CD4-positive, alpha-beta memory T cell (primary cell): ENCODE measurements at places on chromosomes 3 and 15. TPM values are rescaled to one million over a fixed set of nuclear protein-coding genes. Genes with fewer than 3 reads are reported as not detected.

DNA sequence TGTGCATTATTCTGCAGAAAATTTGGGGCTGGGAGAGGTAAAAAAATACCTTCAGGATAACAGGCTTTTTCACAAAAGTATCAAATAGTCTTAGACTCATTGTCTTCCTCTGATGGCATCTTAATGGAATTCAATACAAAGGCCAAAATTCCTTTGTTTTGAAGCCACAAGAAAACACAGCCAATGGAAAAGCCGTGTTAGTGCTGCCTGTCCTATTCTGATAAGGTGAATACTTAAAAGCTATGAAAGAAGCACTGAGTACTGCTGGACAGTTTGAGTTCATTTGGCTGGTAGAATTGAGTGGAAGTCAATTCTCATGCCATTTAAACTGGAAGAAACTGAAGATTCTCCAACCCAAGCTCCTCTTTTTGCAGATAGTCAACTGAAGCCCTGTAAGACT, 395.3 kb upstream of the TPRG1 start:
- no peak overlapping the region for H3K4me3 ChIP-seq
- H3K4me1 ChIP-seq: no peaks in the 10 kb centered on the region
- H3K27me3 ChIP-seq: no peaks in the 10 kb centered on the region
- no peak for DNase-seq

GRCh38 chr3:101381809-101382208, 61.4 kb upstream of the IMPG2 start:
- H3K36me3 ChIP-seq: no peaks in the 10 kb centered on the region
- DNase-seq: peak; percentile 40
- H3K4me1 ChIP-seq: peaks cover 21% of the 10 kb centered on the region

DNA sequence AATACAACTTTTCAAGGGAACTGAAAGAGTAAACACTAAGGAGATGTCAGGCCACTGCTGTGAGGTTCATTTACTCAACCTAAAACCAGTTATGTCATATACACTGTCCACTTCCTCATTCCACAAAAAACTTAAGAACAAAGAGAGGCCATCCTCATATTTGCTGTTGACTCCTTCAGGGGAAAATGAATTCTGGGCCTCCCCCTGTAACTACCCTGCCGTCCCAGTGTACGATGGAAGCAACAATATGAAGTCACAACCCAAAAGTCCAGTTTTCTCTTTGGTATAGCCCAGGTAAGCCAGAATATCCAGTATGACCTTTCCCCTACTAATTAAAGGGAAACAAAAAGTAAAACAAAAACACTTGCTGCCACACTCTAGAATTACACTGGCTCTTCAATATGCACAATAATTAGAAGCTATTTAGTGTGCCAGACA, 16.2 kb downstream of the CEP152 start:
- H3K27me3 ChIP-seq: no peaks in the 10 kb centered on the region
- H3K4me3 ChIP-seq: no peak overlapping the region
- DNase-seq: no peak

SAXO2 gene
- 2.7 TPM for total RNA-seq
